Epithelial cell of esophagus (primary cell): ENCODE measurements at places on chromosomes 1 and 21.

GRCh38 chr1:184039126-184039525 is 1.6 kb upstream of the COLGALT2 start:
- DNase-seq = no peak

GRCh38 chr1:67743072-67743725 is 58.2 kb downstream of the GADD45A start:
- no peak for DNase-seq

DNA sequence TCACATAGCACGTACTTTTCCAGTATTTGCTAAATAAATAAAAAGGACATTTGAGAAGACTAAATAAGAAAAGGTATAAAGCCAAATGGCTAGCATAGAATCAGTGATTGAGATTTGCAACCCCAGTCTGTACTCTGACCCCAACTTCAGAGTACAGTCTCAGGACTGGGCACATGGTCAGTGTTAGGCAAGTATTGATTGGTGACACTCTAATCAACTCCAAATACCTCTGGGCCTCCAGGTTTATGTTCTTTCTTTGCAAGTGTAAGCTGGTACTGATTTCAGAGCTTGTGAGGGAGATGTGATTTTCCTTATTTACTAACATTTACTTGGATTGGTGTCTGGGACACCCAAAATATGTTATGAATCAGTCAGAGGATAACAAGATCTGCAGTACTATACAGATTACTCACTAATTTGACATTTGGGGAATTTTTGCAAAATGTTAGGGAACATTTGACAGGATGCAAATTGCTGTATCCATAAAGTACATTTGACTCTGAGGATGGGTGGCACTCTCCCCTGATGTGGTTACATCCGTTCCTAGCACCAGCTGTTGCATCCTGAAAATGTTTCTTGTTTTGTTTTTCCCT is 34.2 kb downstream of the LMO4 start:
- no peak for DNase-seq

DNA sequence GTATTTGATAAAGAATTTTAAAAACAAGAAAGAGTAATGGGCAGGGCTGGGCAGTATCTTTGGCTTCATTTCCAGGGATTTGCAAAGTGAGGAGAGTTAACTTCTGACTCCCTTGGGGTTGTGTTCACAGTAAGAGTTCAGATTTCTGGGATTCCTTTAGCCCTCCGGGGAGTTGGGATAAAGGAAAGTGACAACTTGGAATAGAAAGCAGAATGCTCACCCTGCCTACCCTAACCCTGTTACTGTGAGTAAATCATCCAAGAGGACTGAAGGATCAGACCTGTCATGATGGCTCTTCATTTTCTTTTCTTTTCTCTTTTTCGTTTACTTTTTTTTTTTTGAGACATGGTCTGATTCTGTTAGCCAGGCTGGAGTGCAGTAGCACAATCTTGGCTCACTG is 76.1 kb downstream of the CACHD1 start:
- DNase-seq = no peak

GRCh38 chr1:163191301-163191700 is 11.4 kb downstream of the RGS5 start:
- DNase-seq = no peak

- DNase-seq = peak; percentile 18
Observed at GRCh38 chr1:58143972-58144697, 402.4 kb downstream of the OMA1 start.

- DNase-seq = no peak
Observed at GRCh38 chr1:162755306-162755705, 35.2 kb upstream of the HSD17B7 start.

DNA sequence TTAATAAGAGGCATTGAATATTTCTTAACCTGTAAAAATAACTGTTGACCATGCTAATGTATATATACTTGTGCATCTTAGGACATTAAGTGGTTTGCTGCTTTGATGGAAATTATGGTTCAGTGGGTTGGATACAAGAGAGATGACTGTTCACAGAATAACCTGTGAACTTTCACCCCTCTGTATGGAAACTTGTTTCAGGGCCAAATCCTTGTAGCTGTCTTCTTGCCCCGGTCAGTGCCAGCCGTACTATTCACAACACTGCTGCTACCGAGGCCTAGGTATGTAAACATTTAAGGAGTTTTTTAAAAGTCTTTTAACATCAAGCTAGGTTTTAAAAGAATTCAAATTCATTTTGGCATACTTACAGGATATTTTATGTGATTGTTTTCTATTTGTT is 16.1 kb downstream of the DONSON start:
- DNase-seq = no peak

DNA sequence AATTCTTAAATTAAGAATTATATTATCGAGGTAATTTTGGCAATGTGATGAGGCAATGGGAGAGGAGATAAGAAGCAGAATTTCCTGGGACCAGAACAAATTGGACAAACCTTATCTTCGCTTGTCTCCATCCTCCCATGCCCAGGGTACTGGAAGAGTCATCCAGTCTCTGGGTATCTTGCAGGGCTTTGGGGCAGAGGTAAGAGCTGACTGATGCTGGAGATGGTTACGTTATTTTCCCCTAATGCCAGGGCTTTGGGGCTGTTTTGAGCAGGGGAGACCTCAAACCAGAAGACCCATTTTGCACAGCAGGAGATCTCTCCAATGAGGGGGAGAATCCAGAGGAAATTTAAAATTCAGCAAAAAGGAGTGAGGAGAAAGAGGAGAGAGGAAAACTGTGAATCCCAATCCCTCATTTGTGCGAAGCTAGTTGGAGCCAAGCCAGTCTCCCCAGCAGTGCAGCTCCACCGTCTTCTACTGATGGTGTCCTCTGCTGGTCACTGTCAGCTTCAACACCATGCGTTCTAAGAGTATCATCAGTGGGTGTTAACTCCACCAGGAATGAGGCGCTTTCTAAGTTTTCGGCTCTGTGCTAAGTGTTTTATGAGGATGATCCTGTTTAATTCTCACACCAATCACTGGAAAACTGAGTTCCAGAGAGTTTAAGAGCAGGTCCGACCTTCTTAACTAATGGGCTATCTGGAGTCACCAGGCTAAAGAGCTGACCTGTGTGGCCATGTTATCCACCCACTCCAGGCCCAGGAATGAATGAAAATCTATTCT is 86.8 kb upstream of the CD34 start:
- DNase-seq = peak; percentile 77

DNA sequence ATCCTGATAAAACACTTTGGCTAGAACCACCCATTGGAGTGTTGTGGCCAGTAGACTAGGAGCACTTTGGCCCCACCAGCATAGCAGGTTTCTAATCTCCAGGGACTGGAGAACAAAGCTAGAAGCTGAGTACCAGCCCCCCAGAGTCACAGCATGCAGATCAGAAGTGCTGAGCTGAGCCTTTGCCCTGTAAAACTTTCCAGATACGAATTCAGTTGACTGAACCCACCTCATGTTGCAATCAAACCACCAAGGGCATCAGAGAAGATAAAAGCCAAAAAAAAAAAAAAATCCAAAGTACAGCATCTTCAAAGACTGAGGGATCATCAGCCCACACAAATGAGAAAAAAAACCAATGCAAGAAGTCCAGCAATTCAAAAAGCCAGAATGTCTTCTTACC is 8.7 kb upstream of the CD53 start:
- no peak for DNase-seq

- no peak for DNase-seq
Observed at GRCh38 chr1:32894681-32895080, 6.5 kb downstream of the TMEM54 start.

- DNase-seq = no peak
Observed at GRCh38 chr1:17355898-17356297, 16.1 kb upstream of the PADI6 start.

- no peak for DNase-seq
Observed at GRCh38 chr1:77725706-77726105, 33.9 kb downstream of the USP33 start.

DNA sequence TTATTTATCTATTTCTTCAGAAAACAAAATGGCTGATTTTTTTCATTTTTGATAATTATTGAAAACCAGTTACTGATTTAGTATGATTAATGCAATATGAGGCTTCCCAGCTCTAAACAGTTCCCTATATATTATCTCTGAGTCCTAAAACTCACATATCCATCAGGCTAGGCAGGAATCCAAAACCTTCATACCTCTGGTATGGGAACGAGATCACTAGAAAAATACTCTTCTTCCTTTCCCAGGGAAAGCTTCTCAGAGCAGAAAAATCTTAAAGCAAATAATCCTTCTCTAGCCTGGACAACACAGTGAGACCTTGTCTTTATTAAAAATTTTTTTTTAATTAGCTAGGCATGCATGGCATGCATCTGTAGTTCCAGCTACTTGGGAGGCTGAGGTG is 42.5 kb downstream of the KDM5B start:
- no peak for DNase-seq

- DNase-seq = no peak
Observed at GRCh38 chr21:41477641-41478318, 30.2 kb downstream of the TMPRSS2 start.

GRCh38 chr1:110393286-110393685 is 2.5 kb upstream of the SLC16A4 start:
- no peak for DNase-seq

DNA sequence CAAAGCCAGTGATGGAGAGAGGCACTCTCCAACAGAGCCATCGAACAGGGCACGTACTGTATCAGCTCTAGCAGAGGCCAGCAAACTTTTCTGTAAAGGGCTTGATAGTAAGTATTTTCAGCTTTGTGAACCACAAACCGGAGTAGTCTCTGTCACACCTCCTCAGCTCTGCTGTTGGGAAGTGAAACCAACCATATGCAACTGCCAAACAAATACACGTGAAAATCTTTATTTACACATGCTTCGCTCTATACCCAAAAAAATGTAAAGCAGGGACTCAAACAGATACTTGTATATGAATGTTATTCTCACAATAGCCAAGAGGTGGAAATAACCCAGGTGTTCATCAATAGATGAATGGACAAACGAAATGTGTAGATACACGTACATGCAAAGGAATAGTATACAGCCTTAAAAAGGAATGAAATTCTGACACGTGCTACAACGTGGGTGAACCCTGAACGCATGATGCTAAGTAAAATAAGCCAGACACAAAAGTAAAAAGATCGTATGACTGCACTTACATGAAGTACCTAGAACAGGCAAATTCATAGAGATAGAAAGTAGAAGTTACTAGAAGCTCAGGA is 39.0 kb downstream of the SETD4 start:
- DNase-seq = no peak

- peak; percentile 63 for DNase-seq
Observed at GRCh38 chr1:10765304-10765703, 31.1 kb downstream of the CASZ1 start.

DNA sequence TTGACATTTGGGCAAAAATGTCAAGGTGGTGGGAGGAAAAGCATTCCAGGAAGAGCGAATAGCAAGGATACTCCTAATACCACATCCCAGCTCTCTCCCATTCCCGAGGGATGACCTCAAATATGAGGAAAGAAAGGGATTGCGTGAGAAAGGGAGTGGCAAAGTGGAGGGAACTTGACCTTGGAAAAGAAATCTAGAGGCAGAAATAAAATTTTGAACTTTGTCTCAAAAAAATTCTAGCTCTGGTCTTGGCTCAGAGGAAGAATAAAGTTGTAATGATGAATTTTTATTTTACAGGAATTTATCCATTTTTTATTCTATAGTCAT is 127.8 kb downstream of the TBX19 start:
- DNase-seq = peak; percentile 21

- DNase-seq = peak; percentile 3
Observed at GRCh38 chr1:232988572-232989040, 38.2 kb downstream of the NTPCR start.

- no peak for DNase-seq
Observed at GRCh38 chr1:160209321-160210046, 4.3 kb downstream of the PEA15 start.

GRCh38 chr1:28259934-28260802 is 850 bp downstream of the SESN2 start:
- DNase-seq = peak; percentile 92

DNA sequence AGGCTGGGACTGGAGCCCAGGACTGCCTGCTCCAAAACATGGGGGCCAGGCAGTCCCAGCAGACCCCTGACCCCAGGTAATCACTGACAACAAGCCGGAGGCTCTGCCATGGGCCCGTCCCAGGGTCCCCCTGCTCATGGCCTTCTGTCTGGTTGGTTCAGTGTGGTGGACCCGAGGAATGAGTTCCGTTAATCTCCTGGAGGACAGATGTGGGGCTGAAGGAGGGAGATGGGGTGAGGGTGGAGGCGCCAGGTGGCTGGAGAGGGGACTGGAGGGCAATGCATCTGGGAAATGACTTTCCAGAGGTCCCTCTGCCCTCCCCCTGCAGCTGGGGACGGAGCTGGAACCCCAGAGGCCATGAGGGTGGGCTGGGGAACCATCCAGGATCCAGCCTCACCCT is 103.2 kb downstream of the EBNA1BP2 start:
- no peak for DNase-seq

GRCh38 chr1:1349256-1350012 is at the start of gene DVL1:
Gene DVL1, minus strand, starts transcription at chr1:1349418. Its CDS starts 353 bp downstream, at chr1:1349065.
- peak; percentile 58 for DNase-seq

DNA sequence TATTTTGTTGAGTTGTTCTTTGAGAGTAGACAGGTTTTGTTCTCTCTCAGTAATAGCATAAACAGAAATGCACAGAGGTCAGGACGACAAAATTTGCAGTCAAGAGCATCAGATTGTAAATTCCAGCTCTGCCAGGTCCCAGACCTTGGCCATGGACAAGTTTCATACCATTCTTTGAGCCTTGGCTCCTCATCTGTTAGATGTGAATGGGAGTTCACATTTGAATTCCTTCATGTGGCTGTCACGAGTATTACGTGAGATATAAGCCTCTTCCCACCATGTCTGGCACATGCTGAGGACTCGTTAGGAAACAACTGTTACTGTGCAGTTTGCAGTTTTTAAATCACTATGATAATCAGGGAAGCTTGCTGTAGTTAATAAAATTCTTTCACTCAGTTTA is 93.2 kb upstream of the KCTD3 start:
- no peak for DNase-seq

DNA sequence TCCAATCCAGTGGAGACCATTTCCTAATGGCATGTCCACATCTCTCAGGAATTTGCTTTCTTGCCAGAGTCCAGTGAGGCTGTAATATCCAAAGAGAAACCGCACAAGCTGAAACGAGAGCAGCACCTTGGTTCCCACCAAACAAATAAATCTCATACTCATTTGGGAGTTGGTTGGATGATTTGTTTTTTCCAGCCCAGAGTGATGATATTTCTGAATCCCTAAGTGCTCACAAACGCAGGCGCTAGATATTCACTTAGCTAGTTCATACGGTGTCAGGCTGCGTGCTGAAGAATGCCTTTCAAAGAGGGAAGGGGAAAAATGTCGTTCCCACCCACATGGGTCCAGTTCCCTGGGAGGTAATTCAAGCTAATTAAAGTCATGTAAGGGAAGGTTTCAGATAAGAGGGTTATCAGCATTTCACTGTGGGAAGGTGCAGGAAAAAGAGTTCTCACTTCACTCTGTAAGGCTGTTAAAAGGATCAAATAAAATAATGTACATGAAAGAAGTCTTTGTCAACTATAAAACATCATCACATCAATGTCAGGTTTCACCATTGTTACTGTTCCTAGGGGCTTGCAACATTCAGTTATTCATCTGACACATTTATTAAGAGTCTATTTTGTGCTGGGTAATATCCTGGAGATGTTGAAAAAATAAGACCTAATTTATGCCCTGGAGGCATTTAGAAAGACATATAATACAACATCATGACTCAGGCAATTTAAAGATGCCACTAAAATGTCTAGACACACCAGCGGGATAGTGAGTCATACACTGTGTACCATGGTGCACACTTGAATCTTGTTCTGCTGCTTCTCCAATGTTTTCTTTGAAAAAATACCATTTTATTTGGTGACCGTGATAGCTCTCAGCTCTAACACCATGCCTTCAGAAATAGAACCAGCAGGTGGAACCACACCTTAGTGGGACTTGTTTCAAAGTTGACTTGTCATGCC is 19.3 kb downstream of the DPT start:
- peak; percentile 96 for DNase-seq
